ENCODE measurements at places on chromosomes 5 and 9. TPM values are rescaled to one million over a fixed set of nuclear protein-coding genes. Genes with fewer than 3 reads are reported as not detected.

- no peak for DNase-seq
Observed at GRCh38 chr5:4977416-4978110, 162.6 kb upstream of the ADAMTS16 start.

DNA sequence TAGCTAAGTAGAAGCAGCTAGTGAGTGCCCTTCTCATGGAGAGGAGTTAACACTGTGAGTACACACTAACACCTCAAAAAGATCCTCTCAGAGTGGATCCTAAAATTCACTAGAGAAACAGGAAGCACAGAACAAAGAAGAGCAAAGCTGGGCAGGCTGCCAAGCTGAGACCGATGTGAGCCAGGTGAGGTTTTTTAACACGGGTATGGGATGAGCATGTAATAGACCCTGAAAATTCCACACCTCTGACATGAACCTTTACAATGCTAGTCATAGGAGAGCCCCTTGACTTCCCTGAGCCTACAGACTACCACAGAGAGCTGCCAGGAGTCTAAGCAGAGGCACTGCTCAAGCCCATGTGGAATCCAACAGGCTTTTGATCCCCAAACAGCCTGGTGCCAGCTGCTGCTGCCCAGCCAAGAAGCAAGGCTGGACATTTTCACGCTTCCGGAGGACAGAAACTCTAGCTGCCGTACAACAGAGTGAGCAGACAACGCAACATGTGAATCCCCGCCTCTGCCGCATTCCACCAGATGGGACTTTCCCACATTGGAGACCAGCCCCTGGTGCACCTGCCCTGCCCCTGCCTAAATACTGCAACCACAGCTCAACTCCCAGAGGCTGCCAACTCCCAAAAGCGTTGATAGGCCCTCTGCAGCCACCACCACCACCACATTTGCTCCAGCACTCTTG lies 280.8 kb downstream of the CDH10 start:
- DNase-seq = no peak

- DNase-seq = no peak
Observed at GRCh38 chr9:114310471-114311450, 12.1 kb upstream of the ORM1 start.

- no peak for DNase-seq
Observed at GRCh38 chr5:52469420-52469819, 318.3 kb upstream of the ITGA1 start.

FRMD3 gene
- 8.5 TPM for total RNA-seq

GRCh38 chr9:134321531-134321930 lies 4.7 kb upstream of the RXRA start:
- DNase-seq = peak; percentile 1

- no peak for DNase-seq
Observed at GRCh38 chr9:90455316-90455715, 187.3 kb downstream of the DIRAS2 start.

DNA sequence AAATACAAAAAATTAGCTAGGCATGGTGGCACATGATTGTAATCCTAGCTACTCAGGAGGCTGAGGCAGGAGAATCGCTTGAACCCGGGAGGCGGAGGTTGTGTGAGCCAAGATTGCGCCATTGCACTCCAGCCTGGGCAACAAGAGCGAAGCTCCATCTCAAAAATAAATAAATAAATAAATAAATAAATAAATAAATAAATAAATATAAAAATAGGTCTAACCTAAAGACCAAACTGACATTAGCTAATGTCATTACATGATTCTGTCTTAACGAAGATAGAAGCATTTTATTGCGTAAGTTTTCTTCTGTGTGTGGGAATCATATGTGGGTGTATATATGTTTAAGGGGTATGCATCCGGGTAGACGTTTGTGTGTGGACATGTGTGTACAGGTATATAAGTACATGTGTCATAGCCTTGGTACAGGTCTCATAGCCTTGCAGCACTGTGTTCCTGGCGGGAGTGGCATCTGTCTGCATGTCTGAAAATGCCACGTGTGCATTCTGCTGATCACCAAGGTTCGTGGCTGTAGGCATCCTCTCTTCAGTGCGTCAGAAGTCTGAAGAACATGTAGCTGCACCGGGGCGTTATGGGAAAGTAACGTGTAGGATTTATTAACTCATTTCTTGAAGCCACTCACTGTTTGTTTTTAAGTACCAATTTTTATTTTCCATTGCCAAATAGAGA lies 298.1 kb downstream of the NR3C1 start:
- DNase-seq = no peak

TMEM252 gene
- total RNA-seq = not detected

GRCh38 chr5:179596421-179596820 lies 27.1 kb downstream of the HNRNPH1 start:
- no peak for DNase-seq

GRCh38 chr5:61965069-61965468 lies 340.9 kb upstream of the KIF2A start:
- DNase-seq = no peak

PCDHB16 gene
- total RNA-seq = 18.3 TPM

DNA sequence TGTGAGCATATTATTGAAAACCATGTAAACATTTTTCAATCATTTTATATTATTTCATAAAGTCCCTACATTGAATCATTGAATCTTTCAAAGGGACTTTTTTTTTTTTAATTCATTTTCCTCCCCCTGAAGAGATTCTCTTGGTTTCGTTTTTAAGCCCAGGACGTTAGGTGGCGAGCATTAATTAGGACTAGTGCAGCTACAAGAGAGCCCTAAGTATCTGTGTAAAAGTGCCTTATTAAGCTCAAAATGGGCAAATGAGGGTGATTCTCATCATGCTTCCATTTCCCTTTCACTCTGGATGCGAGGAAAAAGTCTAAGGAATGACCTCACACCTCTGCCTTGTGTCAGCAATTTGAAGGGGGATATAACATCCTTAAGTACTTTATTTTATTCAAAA lies 517.9 kb upstream of the ITGA1 start:
- no peak for DNase-seq

GRCh38 chr5:35815089-35815936 lies 41.4 kb upstream of the IL7R start:
- no peak for DNase-seq

DNA sequence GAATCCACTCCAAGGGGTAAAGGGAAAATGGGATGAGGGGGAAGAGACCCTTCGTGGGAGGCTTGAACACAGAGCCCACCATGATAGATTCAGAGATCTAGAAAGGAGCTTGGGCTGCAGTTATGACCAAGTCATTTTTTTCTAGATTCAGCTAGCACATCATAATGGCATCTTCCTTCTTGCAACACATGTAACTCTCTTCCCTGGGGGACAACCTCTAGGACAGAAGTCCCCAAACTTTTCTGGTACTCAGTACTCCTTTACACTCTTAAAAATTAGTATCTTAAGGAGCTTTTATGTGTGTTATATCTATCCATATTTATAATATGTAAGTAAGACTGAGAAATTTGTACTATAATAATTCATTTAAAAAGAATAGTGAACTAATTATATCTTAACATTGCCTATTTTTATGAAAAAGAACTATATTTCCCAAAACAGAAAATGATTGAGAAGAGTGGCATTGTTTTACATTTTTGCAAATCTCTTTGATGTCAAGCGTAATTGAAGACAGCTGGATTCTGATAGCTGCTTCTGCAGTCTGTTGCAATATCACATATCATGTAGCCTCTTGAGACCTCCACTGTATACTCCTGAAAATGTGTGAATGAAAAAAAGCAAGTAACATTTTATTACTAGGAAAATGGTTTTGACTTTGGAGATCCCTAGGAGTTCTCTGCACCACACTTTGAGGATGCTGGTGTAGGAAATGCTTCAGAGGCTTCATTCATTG lies 875 bp downstream of the ACO1 start:
- DNase-seq = no peak

DNA sequence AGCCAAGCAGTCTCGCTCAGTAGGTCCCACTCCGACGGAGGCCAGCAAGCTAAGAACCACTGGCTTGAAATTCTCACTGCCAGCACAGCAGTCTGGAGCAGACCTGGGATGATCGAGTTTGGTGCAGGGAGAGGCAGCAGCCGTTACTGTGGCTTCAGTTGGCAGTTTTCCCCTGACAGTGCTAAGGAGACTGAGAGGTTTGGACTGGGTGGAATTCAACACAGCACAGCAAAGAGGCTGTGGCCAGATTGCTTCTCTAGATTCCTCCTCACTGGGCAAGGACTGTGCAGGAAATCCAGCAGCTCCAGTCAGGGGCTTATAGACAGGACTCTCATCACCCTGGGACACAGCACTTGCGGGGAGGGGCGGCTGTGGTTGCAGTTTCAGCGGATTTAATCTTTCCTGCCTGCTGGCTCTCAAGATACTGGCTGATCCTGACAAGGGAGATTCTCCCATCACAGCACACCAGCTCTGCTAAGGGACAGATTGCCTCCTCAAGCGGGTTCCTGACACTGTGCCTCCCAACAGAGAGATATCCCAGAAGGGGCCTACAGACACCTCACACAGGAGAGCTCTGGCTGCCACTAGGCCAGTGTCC lies 122.1 kb downstream of the YIPF5 start:
- no peak for DNase-seq

PCDHGB2 gene
- 12.2 TPM for total RNA-seq

DNA sequence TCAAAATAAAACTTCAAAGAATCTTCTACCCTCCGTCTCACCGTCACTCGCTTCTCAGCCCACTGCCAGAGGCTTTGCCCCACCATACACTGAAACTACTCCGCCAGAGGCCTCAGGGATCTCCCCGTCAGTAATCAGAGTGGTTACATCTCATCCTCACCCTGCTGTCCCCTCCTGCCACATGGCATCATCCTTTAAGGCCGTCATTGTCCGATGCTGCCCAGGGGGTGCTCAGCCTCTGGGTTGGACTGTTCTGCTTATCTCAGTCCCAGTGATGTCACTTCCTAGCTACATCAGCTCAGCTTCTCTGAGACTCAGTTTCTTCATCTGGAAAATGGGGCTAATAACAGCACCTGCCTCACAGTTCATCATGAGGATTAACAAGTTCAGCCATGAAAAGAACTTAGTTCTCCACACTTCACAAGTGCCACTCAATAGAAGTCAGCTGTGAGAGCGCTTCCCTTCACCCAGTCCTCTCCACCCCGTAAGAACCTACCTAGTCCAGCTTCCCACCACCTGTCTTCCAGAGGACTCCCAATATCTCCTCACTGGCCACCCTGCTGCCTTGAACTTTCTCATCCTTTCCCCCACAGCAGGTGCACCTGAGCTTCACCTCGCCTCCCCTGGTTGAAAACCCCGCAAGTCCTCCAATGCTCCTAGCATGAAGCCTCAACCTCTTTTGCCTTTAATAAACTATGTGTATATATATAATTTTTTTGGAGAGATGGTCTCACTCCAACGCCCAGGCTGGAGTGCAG lies 2.8 kb upstream of the IL3 start:
- no peak for DNase-seq

DNA sequence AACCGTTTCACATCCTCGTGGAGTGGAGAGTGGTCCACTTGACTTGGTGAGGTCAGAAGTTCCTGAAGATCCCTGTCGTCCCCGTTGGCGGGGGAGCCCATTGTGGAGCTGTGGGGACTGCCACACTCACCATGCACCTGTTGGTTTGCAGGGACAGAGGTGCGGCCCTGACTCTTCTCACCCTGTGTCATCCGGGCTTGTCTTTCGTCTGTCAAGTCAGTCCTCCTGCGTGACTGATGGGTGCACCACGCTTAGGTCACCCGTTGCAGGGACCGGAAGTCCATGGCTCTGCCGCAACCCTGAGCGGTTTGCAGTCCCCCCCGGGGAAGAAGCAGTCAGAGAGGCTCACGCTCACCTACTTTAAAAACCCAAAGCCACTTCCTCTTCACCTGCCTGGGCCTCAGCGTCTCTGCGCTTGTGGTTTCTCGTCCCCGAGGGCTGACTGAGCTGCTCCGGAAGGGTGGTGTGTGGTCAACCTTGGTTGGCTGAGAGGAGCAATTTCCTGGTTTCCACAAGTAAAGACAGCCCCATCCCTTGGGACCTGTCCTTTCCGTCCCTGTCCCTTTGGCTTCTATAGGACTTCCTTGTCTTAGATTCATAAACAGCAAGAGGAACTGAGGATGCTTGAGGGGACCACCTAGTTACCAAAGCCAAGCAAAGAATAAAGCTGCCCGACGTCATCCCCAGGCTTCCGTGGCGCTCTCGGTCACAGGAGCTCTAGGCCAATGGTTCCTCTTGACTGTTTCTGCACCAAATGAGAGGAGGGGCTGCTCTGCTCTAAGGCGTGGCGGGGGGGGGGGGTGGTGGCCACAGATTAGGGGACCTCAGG lies 53.2 kb downstream of the USP20 start:
- DNase-seq = peak; percentile 83

IFNA13 gene
- not detected for total RNA-seq

DNA sequence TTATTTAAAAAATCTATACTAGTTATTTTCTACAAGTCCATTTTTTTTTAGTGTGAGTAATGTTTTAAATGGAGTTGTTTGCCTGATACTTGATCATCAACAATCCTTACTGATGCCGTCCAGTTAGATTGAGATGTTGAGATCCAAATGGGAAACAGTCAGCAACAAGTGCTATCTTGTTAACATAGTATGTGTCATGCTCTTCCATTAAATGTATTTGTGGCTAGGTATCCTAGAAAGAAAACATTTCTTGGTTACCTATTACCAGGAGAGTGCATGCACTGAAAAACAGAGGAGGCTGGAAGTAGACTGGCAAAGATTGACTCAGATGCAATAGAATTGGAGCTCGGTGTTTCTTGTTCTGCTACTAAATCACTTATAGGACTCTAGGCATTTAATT lies 123.4 kb upstream of the MAN2A1 start:
- no peak for DNase-seq

FAM170A gene
- total RNA-seq = not detected

FBN2 gene
- total RNA-seq = 0.11 TPM

DNA sequence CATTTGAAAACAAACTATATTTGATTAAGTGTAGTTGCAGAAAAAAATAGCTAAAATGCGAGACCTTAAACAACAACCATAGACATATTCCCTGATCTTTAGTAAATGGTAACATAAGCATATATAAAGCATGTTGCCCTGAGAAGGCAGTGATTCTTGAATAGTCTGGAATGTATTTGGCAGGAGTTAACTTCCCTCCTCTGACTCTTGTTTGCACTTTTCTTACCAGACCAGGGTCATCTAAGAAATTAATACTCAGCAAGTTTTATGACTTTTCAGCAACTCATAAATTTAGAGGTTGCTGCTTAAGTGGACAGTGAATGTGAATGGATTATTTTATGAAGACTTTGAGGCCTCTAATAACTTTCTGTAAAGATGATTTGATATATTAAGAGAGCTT lies 55.3 kb upstream of the NUDT12 start:
- DNase-seq = no peak

DNA sequence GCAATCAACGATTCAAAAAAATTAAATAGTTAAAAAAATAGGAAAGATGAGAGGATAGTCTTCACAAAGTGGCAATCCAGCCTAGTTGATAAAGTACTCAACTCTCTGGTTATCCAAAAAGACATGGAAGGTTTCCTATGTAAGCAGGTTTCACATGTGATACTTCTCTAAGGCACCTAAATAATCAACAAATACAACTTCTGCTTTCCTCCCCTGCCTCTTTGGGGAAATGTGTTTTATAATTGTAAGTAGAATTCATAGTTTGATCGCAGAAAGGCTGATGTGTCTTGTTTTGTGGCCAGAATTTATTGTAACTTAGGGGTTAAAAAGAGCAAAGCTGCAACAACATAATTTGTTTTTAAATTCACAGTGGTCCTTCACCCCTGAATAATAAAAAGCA lies 855.5 kb upstream of the DMAC1 start:
- DNase-seq = no peak

All from ascending aorta (tissue), 2 donors.